ENCODE measurements at places on chromosomes 3 and 15.

DNA sequence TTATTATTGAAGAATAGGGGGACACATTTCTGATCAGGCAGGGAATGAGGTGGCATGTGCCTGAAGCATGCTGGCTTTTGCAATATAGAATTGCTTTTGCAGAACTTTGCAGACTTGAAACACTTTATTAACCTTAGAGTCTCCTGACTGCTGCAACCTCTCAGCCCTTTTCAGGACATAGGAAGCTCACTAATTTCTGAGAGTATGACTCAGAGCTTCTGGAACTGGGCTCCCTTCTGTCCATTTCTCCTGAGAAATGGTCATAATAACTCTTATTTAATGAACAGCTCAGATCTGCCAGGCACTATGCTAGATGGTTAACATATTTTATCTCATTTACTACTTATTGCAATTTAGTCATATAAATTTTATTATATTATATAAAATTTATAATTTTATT, 38.6 kb upstream of the DGKG start:
- no peak overlapping the region for H3K4me3 ChIP-seq
- H3K27me3 ChIP-seq = no peaks in the 10 kb centered on the region
- peak; percentile 12 for DNase-seq
- no peaks in the 10 kb centered on the region for H3K36me3 ChIP-seq
- no peak overlapping the region for H3K27ac ChIP-seq

DNA sequence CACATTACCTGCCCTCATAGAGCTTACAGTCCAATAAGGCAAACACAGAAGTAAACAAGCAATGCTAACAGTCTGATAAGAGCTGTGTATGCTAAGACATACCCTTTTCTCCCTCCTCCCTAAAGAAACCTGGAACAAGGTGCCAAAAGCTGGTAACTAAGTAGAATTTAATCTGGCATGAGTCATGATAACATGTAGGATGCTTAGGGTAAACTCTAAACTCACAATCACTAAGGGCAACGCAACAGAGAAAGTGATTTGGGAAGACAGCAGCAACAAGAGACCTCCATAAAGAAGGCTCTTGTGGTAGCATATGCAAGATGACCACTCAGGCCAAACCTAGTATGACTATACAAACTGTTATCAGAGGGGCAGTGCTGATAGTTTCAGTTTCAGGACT, 55.5 kb downstream of the MYO1E start:
- no peak overlapping the region for H3K4me3 ChIP-seq
- DNase-seq = no peak
- peaks cover 10% of the 10 kb centered on the region for H3K4me1 ChIP-seq

DNA sequence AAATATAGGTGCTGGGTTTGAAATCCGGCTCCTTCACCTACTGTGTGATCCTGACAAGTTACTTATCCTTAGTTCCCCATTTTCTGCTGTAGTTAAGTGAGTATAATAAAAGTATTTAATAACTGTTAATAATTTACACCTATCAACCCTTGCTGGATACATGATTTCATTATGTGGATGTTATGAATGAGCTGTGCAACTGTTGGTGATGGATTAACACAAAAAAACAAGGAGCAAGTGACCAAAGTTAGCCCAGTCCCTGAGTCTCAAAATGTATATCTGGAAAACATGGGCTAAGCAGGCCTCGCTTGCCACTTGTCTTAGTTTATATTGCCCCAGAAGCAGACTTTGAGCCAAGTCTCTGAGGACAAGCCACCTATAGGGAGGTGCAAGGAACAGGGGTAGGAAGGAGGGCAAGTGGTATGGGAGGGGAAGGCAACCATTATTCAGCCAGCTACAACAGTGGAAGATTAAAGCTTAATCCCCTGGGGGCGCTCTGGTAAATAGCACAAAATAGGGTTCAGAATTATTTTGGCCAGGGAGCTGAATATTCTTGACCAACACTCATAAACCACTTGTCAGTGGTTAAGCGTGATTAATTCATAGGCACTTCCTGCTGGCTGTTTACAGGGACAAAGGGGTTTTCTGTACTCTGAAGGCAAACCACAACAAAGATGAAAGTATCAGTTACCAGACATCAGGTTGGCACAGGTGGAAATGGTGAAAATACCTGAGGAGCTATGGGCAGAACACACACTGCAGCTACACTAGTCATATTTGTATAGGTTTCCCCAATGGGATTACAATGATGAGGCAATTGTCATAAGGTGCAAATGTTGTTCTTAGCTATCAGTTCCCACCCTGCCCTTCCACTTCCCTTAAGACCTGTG, 76.2 kb downstream of the TRIM42 start:
- no peak overlapping the region for H3K27ac ChIP-seq
- H3K27me3 ChIP-seq = peaks cover 26% of the 10 kb centered on the region
- no peaks in the 10 kb centered on the region for H3K36me3 ChIP-seq
- no peaks in the 10 kb centered on the region for H3K4me1 ChIP-seq
- no peak overlapping the region for H3K4me3 ChIP-seq

- H3K27me3 ChIP-seq = no peaks in the 10 kb centered on the region
- H3K4me1 ChIP-seq = no peaks in the 10 kb centered on the region
- no peak overlapping the region for H3K4me3 ChIP-seq
These were observed 99.3 kb downstream of the ARNT2 start for GRCh38 chr15:80503319-80503952.

GRCh38 chr15:52540374-52541012, 11.8 kb upstream of the MYO5A start:
- H3K27me3 ChIP-seq = no peaks in the 10 kb centered on the region
- no peak overlapping the region for H3K27ac ChIP-seq
- DNase-seq = peak; percentile 30
- no peak overlapping the region for H3K4me3 ChIP-seq

DNA sequence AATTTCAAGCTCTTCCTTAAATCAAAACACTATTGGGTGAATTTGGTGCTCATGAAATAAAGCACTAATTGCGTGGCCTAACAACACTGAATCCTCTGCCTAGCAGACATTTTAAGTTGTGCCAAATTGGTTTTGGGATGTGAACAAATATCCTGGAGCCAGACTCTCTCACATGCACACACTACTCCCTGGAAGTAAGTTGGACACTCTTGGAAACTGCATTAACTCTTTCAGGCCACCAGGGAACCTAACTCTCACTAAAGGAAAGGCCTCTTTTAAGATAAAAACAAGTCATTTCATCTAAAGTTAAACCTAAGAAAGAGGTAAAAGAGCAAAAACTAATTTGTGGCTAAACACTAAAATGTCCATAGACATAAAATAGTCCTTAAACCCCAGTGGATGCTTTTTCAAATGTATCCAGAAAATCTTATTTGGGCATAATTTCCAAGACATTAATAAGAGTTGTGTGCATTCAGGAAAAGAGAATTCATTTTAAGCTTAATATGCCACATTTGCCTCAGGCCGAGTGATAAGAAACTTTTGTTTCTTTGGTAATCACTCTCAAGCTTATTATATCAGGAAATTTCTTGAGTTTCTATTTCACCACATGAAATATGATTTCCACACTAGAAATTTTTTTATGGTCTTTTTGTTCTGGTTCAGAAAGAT, 61.8 kb downstream of the ZBTB20 start:
- H3K4me3 ChIP-seq = no peak overlapping the region
- no peak overlapping the region for H3K27ac ChIP-seq
- no peaks in the 10 kb centered on the region for H3K27me3 ChIP-seq
- H3K36me3 ChIP-seq = no peaks in the 10 kb centered on the region
- DNase-seq = no peak
- H3K4me1 ChIP-seq = no peaks in the 10 kb centered on the region

DNA sequence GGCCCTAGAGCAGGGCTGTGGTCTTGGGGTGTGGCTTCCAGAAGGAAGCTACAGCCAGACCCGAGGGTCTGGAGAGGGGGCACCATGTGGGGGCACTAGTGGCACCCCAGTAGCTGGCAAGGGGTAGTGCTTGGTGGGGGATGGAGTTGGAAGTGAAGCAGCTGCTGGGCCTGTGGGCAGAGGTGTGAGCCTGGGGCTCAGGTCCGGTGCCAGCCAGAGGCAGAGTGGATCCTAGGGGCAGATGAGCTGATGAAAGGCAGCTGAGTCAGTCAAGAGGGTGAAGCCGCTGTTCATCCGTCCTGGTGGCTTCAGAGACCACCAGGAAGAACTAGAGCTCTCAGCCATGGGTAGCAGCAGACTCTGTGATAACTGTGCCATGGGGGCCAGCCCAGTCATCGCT, 172.6 kb downstream of the TBC1D2B start:
- DNase-seq = no peak
- no peaks in the 10 kb centered on the region for H3K4me1 ChIP-seq
- no peak overlapping the region for H3K4me3 ChIP-seq
- no peaks in the 10 kb centered on the region for H3K27me3 ChIP-seq
- no peaks in the 10 kb centered on the region for H3K36me3 ChIP-seq
- no peak overlapping the region for H3K27ac ChIP-seq

DNA sequence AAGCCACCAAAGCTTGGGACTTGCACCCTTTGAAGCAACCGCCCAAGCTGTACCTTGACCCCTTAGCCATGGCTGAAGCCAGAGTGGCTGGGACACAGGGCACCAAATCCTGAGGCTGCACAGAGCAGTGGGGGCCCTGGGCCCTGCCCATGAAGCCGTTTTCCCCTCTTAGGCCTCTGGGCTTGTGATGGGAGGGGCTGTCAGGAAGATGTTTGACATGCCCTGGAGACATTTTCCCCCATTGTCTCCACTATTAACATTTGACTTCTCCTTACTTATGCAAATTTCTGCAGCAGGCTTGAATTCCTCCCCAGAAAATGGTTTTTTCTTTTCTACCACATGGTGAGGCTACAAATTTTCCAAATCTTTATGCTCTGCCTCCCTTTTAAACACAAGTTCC, 522.2 kb downstream of the EDEM1 start:
- H3K4me1 ChIP-seq = no peaks in the 10 kb centered on the region
- no peak for DNase-seq
- H3K4me3 ChIP-seq = no peak overlapping the region
- H3K36me3 ChIP-seq = no peaks in the 10 kb centered on the region
- H3K27ac ChIP-seq = no peak overlapping the region

DNA sequence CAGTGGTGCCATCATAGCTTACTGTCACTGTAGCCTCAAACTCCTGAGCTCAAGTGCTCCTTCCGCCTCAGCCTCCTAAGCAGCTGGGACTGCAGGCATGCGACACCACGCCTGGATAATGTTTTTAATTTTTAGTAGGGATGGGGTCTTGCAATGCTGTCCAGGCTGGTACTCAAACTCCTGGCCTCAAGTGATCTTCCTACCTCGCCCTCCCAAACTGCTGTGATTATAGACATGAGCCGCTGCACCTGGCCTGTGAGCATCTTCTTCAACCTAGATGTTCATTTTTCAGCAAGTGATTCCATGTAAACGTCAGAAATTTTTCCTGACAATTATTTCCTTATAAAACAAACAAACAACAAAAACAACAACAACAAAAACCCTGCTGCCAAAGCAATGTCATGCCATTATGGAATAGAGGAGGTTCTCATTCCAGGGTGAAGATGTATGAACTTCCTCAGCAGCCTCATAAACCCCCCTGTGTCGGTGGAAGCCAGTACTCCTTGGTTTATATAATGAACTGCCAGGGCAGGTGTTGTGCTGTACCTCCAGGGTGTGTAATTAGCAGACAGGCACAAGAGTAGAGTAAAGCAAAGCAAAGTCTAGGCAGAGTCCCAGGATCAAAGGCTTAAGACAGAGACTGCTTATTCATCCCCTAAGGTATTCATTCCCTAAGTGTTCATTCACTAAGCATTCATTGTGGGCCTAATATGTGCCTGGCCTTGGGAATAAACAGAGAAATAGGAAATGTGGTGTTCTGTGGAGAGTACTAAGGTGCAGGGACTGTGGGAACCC, 44.6 kb downstream of the NR2C2 start:
- no peak for DNase-seq
- no peaks in the 10 kb centered on the region for H3K27me3 ChIP-seq
- H3K4me3 ChIP-seq = no peak overlapping the region
- H3K27ac ChIP-seq = no peak overlapping the region

DNA sequence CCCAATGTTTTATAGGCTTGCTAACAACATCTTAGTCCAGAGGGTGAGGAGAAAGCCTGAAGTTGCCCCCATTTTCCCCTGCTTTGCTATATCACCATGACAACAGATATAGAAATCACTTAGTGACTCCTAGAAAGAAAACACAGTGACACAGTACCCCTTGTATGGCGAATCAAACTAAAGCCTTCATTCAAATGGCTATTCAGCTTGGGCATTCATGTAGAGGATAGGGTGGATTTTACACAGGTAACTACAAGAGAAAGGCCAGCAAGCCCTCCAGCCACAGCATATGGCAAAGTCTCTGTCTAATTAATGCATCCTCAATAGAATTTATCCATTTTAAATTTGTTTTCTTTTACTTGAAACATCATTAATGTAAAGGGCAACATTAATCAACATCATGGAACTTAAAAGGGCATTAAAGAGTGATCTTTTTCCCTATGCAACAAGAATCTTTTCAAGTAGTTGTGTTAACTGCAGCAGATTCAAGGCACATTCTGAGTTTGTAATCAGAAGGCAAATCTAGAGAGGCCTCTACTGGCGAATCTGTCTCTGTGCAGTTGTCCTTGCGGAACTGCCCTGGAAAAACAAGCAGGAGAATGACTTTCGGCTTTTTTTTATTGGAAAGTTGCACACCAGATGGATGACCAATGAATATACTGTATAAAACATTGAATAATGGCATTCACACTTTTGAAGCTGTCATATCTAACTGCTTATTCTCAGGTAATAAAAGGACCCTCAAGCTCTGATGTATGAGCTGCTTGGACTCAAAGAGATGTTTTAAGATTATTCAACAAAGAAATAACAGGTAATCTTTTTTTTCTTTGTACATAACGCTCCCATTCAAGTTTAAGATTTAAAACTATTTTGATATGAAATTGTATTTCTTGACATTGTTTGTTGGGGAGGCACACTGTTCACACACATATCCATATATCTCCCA, 621.7 kb upstream of the AGTR1 start:
- no peaks in the 10 kb centered on the region for H3K36me3 ChIP-seq
- no peaks in the 10 kb centered on the region for H3K27me3 ChIP-seq
- H3K4me1 ChIP-seq = no peaks in the 10 kb centered on the region
- peak; percentile 73 for DNase-seq

- H3K4me1 ChIP-seq = no peaks in the 10 kb centered on the region
- no peak overlapping the region for H3K4me3 ChIP-seq
- H3K27ac ChIP-seq = no peak overlapping the region
- no peaks in the 10 kb centered on the region for H3K27me3 ChIP-seq
- DNase-seq = no peak
These were observed 1060.4 kb downstream of the ZPLD1 start for GRCh38 chr3:103495186-103495585.

DNA sequence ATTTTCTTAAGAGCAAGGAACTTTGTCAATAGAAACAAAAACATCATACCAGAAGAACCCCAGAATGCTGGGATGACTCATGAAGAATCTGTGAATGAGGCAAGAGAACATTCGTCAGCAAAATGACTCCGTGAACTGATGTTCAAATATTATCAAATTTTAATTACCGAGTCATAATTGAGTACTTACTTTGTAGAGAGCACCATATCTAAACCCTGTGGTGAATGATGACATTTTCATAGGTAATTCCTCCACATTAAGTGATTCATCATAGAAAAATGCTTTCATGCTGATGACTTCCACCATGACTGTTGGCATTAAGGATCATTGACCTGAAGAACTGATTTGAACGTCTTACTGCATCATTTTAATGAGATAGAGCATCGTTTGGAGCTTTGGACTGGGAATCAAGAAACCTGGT, 56.3 kb downstream of the PPARG start:
- no peaks in the 10 kb centered on the region for H3K4me1 ChIP-seq
- H3K27me3 ChIP-seq = peaks cover 6% of the 10 kb centered on the region
- DNase-seq = no peak
- no peak overlapping the region for H3K27ac ChIP-seq
- no peaks in the 10 kb centered on the region for H3K36me3 ChIP-seq

All from cardiac muscle cell (in vitro differentiated cells and primary cell).